ENCODE measurements at places on chromosomes 3 and 15.

GRCh38 chr3:192005989-192006388, 545.0 kb downstream of the PYDC2 start:
- no peak for DNase-seq

DNA sequence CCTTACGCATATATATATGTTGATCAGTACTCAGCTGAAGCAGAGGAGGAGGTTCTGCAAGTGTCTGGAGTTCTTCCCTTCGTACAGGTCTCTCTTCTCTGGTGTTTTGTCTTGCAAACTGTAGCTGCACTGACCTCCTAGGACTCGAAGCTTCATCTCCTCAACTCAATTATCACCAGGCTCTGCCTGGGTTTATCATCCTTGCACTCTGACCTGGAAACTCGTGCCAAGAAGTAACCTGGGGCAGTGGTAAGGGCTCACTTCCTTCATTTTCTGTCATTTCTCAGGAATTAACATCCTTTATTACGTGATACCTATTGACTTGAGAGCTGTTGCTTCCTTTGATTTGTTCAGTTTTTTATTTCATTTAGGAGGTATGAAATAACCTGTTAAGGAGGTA, 14.4 kb downstream of the REC114 start:
- no peak for DNase-seq

DNA sequence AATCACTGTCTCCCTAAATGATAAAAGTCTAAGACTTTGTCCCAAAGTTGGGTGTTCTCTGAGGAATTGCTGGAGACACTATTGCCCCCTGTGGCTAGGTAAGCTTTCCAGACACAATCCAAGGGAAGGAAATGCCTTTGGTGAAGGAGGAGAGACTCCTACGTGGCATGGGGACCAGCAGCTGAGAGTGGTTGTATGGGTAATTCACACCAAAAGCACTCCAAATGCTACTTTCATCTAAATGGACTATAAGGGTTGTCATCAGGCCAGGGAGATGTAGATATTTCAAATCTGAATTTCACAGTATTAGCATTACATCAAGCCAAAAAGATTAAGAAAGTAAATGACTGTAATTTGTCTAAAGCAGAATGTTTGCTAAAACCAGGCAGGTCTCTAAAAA, 400.8 kb upstream of the THBS1 start:
- no peak for DNase-seq

GRCh38 chr15:69509131-69509530, 56.5 kb downstream of the RPLP1 start:
- no peak for DNase-seq

GRCh38 chr15:29040370-29040751, 154.6 kb downstream of the APBA2 start:
- no peak for DNase-seq

- DNase-seq, result no peak
Observed at GRCh38 chr3:22176911-22177310, 425.9 kb upstream of the ZNF385D start.

DNA sequence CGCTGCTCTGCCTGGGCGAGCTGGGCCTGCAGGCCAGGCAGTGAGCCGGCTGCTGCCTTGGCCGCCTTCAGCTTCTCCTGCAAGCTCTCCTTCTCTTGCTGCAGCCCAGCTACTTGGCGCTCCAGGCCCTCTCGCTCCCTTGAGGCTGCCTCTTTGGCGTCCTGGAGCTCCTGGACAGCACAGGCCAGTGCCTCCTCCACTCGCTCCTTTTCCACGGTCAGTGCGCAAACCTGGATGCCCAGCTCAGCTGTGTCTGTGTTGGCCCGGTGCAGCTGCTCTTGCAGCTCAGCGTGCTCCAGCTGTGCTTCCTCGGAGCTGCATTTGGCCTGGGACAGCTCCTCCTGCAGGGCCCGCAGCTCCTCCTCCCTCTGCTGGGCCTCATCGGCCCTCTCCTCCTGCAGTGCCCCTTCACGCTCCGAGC, 23.1 kb downstream of the CXCR6 start:
- DNase-seq, result no peak

DNA sequence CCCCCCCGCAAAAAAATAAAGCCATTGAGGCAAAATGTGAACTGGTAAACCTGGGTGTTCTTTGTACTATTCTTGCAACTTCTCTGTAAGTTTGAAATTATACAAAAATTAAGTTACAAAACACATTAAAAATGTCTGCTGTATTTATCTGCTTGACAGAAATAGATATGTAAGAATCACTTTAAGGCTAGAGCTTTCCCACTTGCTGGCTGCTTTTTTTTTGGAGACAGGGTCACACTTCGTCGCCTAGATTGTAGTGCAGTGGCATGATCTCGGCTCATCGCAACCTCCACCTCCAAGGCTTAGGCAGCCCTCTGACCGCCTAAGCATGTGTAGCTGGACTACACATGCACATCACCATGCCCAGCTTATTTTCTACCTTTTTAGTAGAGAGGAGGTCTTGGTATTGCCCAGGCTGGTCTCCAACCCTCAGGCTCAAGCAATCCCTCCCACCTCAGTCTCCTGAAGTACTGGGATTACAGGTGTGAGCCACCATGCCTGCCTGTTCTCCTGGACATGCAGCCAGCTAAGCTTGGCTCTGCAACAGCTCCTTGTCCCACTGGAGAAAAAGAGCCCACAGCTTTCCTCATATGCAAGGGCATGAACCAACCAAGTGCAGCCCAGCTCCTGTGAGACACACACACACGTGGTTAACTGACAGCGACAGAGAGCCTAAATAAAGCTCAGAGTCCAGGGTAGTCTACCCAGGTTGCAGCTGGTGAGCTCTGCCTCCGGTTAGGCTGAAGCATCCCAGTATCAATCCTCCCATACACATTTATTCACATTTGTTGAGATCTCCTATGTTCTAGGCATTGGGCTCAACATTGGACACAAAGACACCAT, 4.5 kb downstream of the RPS17 start:
- no peak for DNase-seq

GRCh38 chr15:41620536-41621199, 39.5 kb upstream of the MGA start:
- no peak for DNase-seq

DNA sequence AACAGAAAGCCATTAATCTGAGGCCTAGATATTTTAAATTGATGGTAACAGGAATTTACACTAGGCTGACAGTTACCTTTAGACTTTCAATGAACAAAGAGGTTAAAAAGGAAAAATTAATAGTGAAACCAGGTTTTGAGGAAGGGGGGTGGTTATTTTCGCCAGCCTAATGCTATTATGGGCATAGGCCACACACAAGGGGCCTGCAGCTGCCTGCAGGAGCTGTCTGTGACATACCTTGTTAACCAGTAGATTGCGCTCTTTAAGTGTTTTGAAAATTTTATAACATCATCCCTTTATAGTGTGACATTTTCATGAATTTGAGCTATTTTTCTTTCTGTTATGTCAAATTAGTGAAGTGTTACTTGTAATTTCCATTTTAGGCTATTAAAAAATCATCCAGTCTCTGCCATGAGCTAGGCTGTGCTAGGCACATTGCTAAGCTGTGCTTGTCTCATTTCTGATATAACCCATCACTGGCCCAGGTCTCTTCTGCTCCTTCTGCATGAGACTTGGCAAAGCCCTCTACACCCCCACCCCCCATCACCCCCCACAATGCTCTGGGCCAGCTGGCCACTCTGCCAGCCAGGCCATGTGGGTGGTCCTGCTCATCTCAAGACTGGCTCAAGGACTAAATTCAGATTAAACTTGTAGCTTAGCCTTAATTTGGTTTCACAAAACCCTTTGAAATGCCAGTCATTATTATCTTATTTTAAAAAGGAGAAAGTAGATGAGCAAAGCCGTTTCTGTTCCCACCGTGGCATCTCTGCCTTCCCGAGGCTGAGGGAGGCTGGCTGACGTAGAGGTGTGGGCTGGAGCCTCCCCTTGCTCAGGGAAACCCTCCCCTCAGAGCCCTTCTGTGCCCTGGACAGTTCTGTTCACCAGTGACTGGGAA, 48.4 kb upstream of the SEC22A start:
- no peak for DNase-seq

GRCh38 chr15:80526556-80527340, 122.6 kb downstream of the ARNT2 start:
- no peak for DNase-seq

Measured in NCI-H774 (cell line).